Activated naive CD8-positive, alpha-beta T cell treated with anti-CD3 and anti-CD28 coated beads for 36 hours (primary cell): ENCODE measurements at places on chromosomes 3 and 15.

DNA sequence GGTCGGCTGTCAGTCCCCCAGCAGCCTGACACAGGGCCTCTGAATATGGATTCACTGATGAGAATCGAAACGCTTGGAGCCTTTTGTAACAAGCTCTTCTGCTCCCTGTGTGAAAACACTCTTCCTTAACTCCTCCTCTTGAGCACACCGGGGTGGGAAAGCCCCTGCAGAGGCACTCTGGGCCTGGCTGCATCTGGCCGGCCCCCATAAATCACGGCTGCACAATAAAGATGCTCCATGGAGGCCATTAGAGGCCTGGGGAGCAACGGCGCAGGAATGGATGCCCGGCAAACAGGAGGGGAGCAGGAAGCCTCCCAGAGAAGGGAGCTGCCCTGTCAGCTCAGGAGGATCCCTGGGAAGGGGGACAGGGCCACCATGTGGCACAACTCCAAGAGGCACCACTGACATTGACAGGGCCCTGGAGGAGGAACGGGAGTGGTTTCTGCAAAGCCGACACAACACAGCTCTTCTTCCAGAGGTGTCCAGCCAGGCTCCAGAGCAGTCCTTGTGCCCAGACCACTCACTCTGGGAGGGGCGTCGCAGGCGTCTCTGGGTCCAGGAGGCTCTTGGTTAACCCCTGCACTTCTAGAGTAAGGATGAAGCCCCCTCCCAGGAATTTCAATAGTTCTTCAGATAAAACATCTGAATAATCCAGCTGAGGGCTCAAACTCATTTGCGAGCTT is 509.3 kb upstream of the PPP2R3A start:
- no peak for DNase-seq

GRCh38 chr3:61562721-61563312 is 1.4 kb downstream of the PTPRG start:
- no peak for DNase-seq

GRCh38 chr3:36765104-36765503 is 751 bp upstream of the DCLK3 start:
- DNase-seq = no peak

GRCh38 chr3:27105904-27106303 is 263.3 kb downstream of the NEK10 start:
- no peak for DNase-seq

DNA sequence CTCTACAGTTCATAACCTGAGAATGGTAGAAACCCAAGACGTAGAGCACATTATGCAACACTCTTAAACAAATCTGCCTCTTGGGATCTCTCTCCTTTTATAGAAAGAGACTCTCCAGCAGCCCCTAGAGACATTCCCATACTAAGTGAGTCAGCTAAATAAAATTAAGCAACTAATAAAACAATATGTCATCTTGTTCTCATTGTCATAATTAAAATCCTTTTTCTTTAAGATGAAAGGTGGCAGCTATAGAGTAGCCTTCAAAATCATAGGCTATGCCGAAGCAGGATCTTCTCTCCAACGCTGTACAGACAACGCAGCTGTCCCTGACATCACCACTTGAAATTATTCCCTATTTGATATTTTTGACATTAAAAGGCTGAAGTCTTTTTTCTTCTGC is 790.0 kb downstream of the FHIT start:
- DNase-seq = no peak

DNA sequence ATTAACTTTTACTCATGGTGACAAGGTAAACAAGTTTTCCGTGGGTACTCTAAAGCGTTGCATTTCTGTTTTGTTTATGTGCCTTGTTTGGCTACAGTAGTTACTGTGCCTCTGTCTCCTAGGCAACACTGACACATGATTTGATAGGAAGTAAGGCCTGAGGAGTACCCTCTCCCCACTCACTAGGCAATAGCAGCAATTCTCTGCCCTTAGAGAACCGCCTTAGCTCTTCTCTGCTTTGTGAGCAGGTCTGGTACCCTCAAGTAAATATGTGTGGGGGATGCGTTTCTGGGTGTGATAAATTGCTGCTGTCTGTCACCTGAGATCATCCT is at the start of gene IL5RA:
Gene IL5RA (minus strand): TSS at position 76 of the 332 bp plus-strand sequence. CDS start 5,390 bp downstream, outside the sequence.
- no peak for DNase-seq

DNA sequence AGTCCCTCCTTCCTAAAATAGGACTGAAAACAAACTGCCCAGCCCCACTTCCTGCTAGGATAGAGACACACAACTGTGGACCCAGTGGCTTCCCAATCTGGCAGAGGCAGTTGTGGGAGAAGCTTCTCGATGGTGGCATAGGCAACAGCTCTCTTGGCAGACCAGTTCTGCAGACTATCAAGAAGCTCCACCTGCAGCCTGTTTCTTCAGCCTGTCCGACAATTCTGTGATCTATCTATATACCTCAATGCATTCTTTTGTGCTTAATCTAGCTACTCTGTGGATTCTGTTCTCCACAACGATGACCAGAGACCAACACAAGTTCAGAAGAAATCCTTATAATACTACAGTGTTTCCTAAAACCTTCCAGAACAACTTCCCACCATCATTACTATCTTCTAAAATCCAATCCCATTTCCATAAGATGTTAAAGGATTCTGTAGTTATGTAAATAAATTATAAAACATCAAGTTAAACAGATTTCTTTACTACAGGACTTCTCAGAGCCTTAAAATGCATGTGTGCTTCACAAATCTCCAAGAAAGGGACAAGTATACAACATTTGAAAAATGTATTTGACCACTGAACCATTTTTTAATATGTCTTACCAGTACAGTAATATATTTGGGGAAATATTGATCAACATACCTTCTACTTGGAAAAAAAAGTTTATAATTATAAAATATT is 57.7 kb downstream of the IGF2BP2 start:
- DNase-seq = no peak

DNA sequence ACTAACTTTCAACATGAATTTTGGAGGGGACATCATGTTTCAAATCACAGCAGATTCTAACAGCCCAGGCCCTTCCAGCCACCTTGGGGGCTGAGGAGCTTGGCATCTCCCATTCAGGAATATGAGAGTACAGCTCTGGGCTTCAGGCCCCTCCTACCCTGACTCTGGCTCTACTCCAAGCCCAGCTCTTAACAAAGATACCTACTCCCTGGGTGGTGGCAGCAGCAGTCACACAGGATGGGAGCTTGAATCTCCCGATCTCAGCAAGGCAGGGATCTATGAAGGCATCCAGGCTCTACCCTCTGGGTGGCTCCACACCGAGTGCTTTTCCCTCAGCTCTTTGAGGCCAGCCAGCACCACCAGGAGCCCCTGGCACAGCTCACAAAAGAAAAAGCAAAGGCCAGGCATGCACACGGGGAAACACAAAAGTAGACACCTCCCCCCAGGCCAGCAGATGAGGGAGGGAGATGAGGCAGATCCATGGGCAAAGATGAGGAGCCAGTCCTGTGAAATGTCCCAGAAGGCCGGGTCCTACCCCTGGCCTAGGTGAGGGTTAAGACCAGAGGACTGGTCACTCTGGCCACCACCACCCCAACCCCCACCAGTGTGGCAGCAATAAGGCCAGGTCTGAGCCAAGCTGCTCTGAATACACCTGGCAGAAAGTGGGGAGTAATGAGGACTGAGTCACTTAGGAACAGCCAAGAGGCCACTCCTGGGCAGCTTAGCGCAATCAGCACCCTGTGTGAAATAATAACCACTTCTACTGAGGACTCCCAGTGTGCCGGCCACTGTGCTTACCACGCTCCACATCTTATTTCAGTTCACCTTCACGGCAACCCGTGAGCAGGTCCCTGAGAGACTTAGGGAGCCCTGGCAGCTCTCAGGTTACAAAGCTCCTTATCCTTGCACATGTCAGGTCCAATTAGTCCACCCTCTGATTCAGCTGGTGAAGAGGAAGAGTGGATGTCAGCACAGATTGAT is 24.3 kb downstream of the PLA2G4F start:
- no peak for DNase-seq

GRCh38 chr3:153173758-153174516 is 11.9 kb downstream of the RAP2B start:
- DNase-seq = no peak

DNA sequence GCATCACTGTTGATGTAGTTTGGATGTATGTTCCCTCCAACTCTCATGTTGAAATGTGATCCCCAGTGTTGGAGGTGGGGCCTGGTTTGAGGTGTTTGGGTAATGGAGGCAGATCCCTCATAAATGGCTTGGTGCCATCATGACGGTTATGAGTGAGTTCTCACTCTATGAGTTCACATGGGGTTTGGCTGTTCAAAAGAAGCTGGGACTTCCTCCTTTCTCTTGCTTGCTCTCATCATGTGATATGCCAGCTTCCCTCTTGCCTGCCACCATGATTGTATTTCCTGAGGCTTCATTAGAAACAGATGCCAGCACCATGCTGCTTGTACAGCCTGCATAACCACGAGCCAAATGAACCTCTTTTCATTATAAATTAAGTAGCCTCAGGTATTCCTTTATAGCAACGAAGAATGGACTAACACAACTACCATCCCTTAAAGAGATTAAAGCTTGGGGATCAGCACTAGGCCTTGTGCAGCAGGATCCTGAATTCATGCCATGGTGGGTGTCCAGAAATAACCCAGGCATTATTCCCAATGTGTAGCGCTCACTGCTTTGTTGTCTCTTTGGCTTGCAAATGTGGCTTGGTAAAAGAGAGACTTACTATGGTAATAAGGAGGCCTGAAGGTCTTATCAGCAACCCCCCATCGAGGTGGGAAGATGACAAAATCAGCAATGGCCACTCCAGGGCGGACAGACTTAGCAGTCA is 41.9 kb downstream of the NDUFB4 start:
- DNase-seq = no peak

GRCh38 chr15:39580117-39580484 is 778 bp upstream of the THBS1 start:
- DNase-seq = peak; percentile 87
